ENCODE measurements at places on chromosomes 1 and 21.

DNA sequence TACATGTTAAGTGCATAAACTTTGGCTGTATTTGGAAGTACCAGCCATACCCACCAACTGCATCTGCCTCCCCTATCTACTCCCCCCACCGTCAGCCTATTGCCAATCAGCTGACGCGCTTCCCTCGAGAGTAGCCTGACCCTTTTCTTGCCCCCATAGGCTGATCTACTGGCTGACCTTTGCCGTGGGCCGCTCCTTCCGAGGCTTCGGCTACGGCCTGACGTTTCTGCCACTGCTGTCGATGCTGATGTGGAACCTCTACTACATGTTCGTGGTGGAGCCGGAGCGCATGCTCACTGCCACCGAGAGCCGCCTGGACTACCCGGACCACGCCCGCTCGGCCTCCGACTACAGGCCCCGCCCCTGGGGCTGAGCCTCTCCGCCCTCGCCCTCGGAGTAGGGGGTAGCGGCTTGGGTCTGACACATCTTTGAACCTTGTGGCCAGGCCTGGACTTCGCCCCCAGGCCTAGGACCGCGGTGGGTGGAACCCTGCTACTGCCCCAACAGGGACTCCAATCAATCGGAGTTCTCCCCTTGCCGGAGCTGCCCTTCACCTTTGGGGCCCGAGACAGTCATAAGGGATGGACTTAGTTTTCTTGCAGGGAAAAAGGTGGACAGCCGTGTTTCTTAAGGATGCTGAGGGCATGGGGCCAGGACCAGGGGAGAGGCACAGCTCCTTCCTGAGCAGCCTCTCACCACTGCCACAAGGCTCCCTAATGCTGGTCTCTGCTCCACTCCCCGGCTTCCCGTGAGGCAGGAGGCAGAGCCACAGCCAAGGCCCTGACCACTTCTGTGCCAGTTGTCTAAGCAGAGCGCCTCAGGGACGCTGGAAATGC, 4.0 kb downstream of the GLMP start:
- no peak for DNase-seq

GRCh38 chr21:40839521-40839920, 7.4 kb downstream of the DSCAM start:
- DNase-seq: no peak

DNA sequence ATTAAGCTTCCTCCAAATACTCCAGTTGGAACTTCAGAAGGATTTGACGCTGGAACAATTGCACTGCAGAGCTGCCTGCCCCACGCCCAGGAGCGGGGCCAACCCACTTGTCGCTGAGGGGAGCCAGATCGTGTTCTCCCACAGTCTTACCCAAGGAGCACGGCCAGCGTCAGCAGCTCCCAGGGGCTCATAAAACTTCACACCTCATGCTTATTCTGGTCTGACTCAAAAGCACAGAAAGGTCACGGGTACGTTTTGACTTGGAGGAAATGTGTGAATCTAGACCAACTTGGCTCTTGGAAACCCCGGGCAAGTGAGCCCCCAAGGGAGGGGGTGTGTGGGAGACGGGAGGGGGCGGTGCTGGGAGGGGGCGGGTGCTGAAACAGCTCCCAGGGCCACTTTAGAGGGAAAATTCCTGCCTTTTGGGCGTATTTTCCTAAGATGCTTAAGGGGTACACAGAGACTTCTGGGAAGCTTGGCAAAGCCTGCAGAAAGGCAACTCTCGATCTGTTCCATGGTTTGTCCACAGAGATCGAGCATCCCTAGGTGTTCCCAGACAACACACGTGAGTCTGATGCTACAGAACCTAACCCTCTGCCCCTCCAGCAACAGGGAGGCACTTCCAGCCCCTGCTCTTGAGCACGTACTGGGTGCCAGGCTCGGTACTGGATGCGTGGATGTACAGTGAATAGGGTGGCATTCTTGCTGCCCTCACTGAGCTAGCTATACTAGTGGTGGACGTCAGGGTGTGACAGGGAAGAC, 98.9 kb downstream of the DHRS3 start:
- DNase-seq: no peak

- no peak for DNase-seq
Observed at GRCh38 chr21:35849144-35849543, 211.2 kb downstream of the SETD4 start.

GRCh38 chr1:19400875-19401534, 84.3 kb downstream of the CAPZB start:
- DNase-seq: no peak

DNA sequence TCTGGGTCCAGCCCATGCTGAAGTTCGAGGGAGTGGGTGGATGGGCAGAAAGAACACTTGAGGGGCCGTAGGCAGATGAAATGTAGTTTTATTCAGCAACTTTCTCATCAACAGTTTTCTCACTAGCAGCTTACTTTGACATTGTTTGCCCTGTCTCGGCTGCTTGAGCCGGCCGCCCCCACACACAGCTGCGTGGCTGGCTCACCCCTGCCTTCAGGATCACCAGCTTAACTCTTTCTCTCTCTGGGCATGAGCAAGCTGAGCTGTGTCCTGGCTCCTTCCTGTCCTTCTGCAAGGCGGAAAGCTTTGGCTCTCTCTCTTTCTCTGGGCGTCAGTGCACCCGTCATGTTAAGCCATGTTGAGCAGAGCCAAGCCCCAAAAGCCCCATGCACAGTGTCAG, 104.4 kb upstream of the GNG12 start:
- no peak for DNase-seq

GRCh38 chr1:207956986-207957385, 46.1 kb upstream of the CD34 start:
- DNase-seq: no peak

DNA sequence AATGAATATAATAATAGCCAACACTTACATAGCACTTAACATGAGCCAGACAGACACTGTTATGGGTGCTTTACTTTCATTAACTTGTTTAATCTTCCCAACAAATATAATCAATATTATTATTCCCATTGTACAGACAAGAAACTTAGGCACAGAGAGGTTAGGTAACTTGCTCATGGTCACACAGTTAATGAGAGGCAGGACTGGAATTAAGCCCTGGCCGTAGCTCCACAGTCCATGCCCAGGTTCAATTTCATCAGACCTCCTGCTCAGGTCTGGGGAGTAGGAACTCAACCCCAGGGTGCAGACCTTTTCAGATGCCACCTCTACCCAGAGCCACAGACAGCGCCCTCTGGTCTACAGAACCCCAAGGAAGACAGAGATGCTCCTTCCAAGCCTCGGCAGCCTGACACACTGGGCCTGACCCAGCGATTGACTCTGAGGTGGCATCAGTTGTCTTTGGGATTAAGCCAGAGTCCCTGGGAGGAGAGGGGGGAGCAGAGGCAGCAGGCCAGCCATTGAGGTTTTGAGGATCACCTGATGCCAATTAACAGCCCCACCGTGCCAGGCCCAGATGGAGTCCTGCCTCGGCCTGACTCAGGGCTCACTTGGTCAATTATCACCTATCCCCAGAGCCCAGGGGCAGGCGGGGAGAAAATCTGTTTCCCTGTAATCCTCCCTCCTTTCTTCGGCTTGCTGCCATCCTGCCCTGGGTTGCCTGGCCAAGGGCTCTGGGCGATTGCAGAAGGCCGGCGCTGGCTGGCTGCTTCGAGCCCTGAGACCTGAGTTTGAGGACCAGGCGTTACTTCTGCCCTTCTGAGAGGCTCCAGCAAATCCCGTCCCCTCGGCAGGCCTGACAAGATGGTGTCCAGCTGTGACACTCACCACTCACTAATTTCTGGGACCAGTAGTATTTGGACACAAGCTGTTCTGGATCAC, 116.7 kb downstream of the LACTBL1 start:
- DNase-seq: no peak

GRCh38 chr1:47761201-47761930, 235.8 kb downstream of the TRABD2B start:
- no peak for DNase-seq

- peak; percentile 53 for DNase-seq
Observed at GRCh38 chr21:45309069-45309986, 21.6 kb upstream of the POFUT2 start.

GRCh38 chr1:165010418-165011070, 346.0 kb downstream of the LMX1A start:
- no peak for DNase-seq

DNA sequence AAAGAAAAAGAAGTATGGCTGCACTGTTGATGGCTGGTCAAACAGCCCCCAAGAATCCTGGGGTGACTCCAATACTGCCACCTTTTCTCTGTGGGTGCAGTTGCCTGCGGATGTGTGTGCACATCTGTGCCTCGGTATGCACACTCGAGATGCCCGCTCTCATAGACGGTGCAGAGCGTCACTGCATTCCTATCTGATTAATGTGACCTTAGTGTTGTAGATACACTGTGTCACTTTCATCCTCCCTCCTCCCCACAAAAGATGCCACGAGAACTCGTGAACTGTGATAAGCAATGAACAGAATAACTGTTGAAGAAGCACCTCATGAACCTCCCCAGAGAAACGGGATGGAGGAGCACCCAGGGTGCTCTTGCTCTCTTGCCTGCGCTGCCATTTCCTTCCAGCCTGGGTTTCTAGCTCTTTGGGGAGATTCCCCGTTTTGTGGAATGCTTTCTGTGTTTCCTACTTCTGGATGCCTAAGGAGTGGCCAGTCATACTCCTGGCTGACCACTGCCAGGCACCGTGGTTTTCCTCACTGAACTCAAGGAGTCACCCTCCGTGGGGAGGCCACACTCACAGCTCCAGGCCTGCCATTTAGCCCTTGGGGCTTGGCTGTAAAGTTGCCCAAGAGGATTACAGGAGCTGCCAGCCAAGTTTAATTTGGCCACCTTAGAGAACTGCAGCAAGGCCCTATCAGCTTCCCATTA, 32.0 kb downstream of the NTPCR start:
- no peak for DNase-seq

GRCh38 chr21:44552681-44553080, 1.4 kb upstream of the KRTAP10-2 start:
- no peak for DNase-seq

- DNase-seq: no peak
Observed at GRCh38 chr1:176462674-176463378, at the start of gene PAPPA2. TSS of gene PAPPA2 (plus strand) at chr1:176463175. CDS start at chr1:176556323, 93,148 bp downstream.

- DNase-seq: no peak
Observed at GRCh38 chr1:6515771-6516170, 24.3 kb upstream of the PLEKHG5 start.

DNA sequence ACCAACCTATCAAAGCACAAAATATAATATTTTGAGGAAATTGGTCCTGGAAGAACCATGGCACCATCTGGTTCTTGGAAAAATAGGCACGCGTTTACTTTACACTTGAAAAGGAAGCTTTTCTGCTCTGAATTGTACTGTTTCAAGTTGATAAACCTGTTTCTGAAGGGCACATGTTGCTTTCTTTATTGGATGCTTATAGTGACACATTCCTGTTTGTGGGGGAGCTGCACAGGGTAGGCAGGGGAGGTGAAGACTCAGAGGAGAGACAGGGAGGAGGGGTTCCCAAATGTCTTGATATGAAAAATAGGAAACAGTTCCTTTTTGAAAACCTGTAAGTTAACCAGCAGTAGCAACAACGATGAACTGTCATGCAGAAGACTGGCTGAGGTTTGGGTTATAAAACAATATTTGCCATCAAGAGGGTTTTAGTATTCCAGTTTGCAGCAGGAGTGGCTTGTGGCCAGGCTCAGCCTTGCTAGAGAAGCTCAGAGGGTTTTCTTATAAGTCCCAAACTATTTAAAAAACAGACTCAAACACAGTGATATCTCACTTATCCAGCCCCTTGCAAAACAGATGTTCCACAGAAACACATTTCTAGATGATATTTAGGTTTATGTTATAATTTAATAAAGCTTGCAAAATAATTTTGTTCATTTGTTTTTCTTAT, 127.0 kb upstream of the MROH9 start:
- DNase-seq: no peak

DNA sequence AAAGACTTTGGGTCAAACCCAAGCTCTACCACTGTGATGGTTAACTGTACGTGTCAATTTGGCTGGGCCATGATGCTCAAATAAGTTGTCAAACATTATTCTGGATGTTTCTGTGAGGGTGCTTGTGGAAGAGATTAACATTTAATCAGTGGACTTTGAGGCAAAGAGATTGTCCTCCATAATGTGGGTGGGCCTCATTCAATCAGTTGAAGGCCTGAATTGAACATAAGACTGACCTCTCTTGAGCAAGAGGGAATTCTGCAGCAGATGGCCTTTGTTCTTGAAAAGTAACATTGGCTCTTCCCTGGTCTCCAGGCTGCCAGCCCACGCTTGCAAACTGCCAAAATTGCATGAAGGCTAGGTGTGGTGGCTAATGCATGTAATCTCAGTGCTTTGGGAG, 94.5 kb upstream of the SPATA6 start:
- DNase-seq: no peak

DNA sequence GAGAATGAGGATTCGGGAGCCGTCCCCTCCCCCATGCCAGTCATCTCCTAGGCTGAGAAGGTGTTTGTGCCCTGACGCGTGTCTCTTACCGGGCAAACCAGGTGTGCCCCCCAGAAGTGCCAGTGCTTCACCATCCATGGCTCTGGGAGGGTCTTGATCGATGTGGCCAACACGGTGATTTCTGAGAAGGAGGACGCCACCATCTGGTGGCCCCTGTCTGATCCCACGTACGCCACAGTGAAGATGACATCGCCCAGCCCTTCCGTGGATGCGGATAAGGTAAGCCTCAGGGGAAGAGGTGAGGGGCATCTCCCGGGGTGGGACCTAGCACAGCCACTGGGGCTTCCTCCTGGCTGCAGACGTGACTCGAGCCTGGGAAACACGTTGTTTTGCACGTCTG, 959 bp downstream of the PADI6 start:
- DNase-seq: no peak

GRCh38 chr1:70685300-70686286, 274.5 kb downstream of the CTH start:
- peak; percentile 24 for DNase-seq

- DNase-seq: no peak
Observed at GRCh38 chr1:91650764-91651163, 150.1 kb downstream of the CDC7 start.

- no peak for DNase-seq
Observed at GRCh38 chr1:37792943-37793686, 532 bp upstream of the MANEAL start.

DNA sequence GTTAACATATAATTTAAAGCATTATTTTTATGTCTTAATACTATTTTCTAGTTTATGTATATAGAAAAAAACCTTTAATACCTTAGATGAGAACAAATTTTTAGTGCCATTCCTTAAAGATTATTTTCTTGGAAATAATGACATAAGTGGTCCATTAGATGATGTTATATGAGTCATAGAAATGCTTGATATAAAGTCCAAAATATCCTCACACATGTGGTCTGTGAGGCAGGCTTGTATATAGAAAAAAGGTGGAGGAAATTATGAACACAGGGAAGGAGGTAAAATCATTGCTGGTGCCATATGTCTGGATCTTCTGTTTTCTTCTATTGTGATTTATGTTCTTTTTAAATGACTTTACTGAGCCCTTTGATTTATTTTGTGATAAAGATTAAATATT, 79.3 kb downstream of the MAP3K7CL start:
- no peak for DNase-seq

GRCh38 chr1:163928069-163928468, 606.3 kb downstream of the NUF2 start:
- no peak for DNase-seq

DNA sequence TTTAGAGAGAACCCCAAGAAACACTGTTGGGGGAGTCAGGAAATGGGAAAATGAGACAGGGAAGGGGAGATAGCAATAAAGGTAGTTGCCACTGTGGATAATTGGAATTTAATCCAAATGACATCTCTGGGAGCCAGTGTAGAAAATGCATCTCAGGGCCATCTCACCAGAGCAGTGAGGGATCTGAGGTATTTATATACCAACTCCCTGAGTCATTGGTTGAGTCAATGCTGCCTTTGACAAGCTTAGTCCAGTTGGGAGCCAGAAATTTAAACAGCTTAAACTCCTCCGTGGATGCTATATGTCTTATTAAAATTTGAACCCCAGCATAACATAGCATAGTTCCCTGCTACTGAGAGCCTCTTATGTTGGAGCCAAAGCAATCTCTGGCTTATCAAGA, 140.3 kb downstream of the SLC30A10 start:
- no peak for DNase-seq
